ENCODE measurements at places on chromosomes 7 and 10.

GRCh38 chr7:135322571-135323340 is 89.1 kb downstream of the STRA8 start:
- H3K36me3 ChIP-seq, result no peaks in the 10 kb centered on the region
- no peak overlapping the region for H3K4me3 ChIP-seq
- no peak for DNase-seq
- peaks cover 8% of the 10 kb centered on the region for H3K27me3 ChIP-seq
- H3K4me1 ChIP-seq, result peaks cover 6% of the 10 kb centered on the region

DNA sequence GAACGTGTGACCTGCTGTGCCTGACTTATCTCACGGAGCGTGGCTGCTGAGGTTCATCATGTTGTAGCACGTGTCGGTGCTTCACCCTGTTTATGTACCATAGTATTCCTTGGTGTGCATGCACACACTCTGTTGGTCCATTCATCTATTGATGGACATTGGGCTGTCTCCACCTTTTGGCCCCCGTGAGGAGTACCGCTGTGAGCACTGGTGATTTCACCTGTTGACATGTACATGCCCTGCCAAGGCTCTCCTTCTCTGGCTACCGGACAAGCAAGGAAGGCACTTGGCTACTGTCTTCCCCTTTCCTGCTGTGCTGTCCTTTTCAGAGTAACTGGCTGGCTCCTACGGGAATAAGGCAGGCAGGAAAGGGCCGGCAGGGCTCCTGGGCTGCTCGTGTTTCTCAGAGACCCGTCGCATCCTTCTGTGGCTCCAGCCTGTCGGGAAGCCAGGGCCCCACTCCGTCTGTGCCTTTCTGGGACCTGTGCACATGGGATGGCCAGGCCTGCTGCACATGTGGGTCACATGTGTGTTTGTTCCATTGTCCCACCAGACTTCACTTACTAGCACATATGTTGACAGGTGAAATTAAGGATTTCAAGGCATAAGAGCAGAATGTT is 17.8 kb upstream of the TBRG4 start:
- no peaks in the 10 kb centered on the region for H3K4me1 ChIP-seq
- H3K36me3 ChIP-seq, result no peaks in the 10 kb centered on the region
- H3K27ac ChIP-seq, result no peak overlapping the region
- DNase-seq, result no peak
- no peak overlapping the region for H3K4me3 ChIP-seq

DNA sequence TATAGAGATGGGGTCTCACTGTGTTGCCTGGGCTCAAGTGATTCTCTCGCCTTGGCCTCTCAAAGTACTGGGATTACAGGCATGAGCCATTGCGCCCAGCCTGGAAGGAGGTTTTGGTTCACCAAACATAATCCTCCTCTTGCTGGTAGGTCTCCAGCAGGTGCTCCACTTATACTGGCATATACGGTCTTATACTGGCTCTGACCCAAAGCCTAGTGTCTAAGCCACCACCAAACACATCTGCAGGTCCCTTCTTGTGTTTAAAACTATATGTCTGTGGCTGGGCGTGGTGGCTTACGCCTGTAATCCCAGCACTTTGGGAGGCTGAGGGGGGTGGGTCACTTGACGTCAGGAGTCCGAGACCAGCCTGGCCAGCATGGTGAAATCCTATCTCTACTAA is 5.4 kb downstream of the MBLAC1 start:
- H3K27ac ChIP-seq, result no peak overlapping the region
- peaks cover 18% of the 10 kb centered on the region for H3K4me1 ChIP-seq
- H3K4me3 ChIP-seq, result peak overlapping the region; percentile 20
- H3K27me3 ChIP-seq, result no peaks in the 10 kb centered on the region
- no peak for DNase-seq

DNA sequence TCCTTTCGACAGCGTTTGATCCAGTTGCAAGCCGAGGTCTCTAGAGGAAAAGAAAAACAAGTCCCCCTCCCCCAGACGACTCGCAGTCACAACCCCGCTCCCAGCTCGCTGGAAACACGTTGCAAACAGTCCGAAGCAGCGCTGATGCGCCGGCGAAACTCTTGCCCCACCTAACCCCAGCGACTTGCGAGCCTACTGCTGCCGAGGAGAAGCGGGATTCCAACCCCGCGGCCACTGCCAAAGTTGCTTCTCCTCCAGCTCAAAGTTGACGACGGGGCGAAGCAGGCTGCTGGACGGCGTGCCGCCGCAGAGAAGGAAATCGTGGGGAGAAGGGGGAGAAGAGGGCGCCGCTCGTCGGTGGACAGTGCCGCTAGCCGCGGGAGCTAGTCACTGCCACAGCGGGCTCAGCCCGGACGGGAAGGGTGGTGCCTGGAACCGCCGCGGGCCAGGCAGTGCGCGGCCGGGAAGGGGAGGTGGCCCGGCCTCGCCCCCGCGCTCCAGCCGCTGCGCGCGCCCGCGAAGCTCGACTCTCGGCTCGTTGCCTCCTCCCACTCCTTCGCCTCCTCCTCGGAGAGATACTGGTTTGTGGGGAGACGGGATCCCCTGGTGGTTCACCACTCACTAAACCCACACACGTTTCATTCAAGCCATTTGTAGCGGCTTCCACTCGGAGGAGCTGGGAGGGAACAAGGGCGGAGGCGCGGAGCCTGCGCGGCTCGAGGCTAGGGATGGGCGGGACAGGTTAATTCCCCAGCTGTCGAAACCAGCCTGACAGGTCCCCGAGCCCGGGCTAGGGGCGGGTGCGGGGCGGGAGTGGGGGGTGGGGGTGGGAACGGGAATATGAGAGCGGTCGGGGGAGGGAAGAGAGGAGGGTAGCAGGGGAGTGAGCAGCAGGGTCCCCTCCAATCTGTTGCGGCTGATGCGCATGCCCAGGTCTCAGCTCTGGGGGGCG is at the start of gene GPR37:
TSS of gene GPR37 (minus strand) at position 392 of the 952 bp plus-strand sequence. CDS start 816 bp downstream, outside the sequence.
- DNase-seq, result peak; percentile 80
- H3K27ac ChIP-seq, result peak within 1 kb of the TSS; percentile 93
- peaks cover 3% of the 10 kb centered on the region for H3K36me3 ChIP-seq
- H3K4me3 ChIP-seq, result peak within 1 kb of the TSS; percentile 94
- H3K4me1 ChIP-seq, result peaks cover 3% of the 10 kb centered on the region
- H3K27me3 ChIP-seq, result peaks cover 40% of the 10 kb centered on the region

Data from type B pancreatic cell (in vitro differentiated cells).